ENCODE measurements at places on chromosomes 16 and 17.

DNA sequence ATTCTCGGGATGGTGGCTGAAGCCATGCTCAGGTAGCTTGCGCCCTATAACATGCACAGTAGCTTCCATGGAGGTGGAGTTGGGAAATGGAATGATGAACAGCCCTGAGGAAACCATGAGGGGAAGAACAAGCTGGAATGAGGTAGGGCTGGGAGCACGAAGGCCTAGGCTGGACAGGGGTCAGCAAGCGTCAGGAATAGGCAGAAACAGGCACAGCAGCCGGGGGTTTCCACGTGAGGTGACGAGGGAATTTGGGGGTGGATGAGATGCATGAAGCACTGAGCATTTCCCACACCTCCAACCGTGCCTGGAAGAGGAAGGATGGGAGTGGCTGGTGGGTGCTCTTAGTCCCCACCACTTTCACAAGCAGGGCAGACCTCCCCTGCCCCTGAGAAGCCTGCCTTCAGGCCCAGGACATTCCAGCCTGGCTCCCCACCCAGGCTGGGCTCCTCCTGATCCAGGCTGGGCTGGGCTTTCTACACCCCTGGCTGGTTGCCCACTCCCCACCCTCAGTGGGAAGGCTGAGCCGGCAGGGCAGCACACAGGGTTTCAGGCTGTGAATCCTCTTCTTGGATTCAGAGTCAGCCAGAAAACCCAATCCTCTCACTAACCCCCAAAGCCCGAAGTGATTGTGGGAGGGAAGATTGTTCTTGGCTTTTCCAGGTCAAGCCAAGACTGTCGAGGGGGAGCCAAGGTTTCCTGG lies 21.9 kb downstream of the PLEKHG4 start:
- DNase-seq = no peak

GRCh38 chr16:59733321-59733720 lies 999.2 kb upstream of the GOT2 start:
- DNase-seq = no peak

- no peak for DNase-seq
Observed at GRCh38 chr17:16446338-16446983, 31.1 kb downstream of the TRPV2 start.

GRCh38 chr16:49055824-49056545 lies 225.7 kb downstream of the CBLN1 start:
- DNase-seq = no peak

GRCh38 chr16:50684823-50685461 lies 3.8 kb upstream of the SNX20 start:
- no peak for DNase-seq

DNA sequence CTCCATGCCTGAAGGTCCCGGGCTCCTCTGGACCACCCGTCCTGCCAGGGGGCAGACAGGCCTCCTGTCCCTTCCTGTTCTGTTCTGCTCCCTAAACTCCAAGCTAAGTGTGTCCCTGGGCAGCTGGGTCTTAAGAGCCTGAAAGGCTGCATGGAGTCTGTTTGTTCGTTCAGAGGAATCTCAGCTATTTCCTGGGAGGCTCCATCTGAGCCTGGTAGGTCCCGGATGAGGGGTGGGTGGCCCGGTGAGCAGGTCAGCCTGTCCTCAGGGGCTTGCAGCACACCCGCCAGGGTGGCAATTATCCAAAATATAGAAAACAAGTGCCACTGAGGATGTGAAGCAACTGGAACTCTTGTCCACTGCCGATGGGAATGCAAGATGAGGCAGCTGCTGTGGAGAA lies 12.6 kb downstream of the ACTG1 start:
- DNase-seq = no peak

DNA sequence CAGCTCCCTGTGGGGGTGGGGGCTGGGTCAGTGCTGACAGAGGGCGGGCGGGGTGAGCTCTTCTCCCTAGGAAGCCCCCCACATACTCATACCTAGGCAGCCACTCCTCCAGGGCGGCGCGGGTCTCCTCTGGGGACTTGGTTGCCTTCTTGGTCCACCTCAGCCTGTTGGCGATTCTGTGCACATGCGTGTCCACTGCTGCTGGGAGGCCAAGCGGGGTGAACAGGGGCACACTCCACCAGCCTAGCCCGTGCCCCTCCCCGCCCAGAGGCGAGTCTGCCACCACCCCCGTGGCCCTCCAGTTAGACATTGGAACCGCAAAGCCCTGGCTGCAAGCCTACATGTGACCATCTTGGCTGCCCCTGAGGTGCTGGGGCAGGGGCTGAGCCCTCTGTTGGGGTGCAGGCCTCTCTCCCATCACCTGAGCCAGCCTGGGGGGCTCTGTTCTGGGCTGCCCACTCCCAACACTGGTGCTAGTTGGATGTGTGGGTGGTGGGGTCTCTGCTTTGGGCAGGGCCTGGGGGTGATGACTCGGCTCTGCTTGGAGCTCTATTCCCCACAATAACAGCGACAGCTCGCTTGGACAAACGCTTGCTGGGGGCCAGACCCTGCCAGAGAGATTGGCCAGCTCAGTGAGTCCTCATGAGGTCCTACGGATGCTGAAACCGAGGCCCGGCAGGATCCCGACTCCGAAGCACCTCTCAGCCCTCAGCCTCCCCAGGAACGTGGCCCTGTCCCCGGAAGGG lies 7.4 kb downstream of the NTHL1 start:
- DNase-seq = no peak

GRCh38 chr16:30527635-30528178 lies 1.3 kb upstream of the ZNF768 start:
- peak; percentile 59 for DNase-seq

GRCh38 chr17:75096082-75096625 lies 8.4 kb downstream of the SLC16A5 start:
- DNase-seq = no peak

- DNase-seq = no peak
Observed at GRCh38 chr16:30927789-30928378, 4.5 kb downstream of the FBXL19 start.

DNA sequence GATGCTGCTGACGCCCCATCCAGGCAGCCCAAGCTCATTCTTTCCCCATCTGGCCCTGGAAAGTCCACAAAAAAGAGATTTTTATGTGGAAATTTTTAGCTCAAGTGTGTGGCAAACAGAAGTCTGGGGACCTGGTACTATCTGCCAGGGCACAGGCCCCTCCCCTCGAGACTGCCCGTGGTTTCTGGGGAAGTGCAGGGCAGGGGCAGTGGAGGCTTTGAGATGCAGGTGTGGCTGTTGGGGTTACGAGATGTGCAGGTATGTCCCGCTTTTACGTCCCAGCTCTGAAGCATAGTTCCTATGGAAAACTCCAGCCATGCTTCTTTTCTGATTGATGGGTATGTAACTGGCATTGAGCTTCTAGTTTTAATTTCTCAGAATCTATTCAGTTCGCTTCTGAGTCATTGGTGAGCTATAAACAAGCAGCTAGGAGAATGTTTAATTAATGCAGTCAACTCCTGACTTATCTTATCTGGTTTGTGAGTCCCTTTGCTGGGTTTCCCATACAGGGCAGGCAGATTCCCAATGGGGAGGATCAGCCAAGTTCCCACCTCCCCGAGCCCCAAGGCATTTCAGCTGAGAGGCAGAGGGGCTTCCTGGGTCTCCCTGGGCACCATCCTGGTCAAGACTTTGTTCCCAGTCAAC lies 16.2 kb downstream of the TBX4 start:
- DNase-seq = no peak

- no peak for DNase-seq
Observed at GRCh38 chr16:67426950-67427349, 4.0 kb upstream of the HSD11B2 start.

DNA sequence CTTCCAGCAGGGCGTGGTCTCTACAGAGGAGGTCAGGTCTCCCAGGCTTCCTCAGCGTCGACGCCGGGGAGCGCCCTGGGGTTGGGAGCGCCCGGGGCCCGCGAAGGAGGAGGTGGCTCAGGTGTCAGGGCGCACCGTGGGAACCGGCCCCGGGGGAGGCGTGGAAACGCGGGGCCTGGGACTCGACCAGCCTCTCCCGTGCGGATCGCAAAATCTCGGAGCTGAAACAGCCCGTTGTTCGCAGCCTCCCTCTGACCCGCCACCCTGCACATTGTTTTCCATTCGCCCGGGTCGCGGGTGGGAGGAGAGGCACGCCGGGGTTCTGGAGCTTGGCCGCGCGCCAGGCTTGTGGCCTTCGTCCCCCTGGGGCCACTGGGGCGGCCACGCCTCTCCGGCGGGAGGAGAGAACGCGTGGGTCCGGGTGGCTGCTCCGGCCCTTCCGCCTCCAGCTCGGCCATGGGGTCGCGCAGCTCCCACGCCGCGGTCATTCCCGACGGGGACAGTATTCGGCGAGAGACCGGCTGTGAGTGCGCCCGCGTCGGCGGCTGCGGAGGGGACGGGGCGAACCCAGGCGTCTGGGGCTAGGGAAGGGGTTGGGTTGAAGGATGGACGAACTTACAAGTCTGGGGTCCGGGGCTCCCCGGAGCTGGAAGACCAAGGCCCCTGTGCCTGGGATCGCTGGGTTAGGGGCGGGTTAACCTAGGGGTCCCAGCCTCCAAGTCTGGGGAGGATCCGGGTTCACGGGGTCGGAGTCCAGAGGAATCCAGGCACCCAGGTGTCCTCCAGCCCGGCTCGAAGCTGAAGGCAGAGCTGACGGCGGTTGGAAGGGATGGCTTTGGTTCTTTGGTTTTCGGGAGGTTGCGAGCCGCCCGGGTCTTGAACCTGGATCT lies at the start of gene CHP2:
CHP2 (plus strand) TSS at position 433 of the 890 bp plus-strand sequence; CDS start at position 457, 24 bp downstream.
- no peak for DNase-seq

GRCh38 chr16:70591615-70592014 lies 54.7 kb upstream of the IL34 start:
- DNase-seq = no peak

- DNase-seq = no peak
Observed at GRCh38 chr17:78391843-78392242, 13.4 kb downstream of the PGS1 start.

GRCh38 chr17:58944166-58944565 lies 162.5 kb downstream of the TRIM37 start:
- no peak for DNase-seq
